ENCODE measurements at places on chromosomes 3 and 15. TPM values are rescaled to one million over a fixed set of nuclear protein-coding genes. Genes with fewer than 3 reads are reported as not detected.

Gene GNB5
- total RNA-seq: 58.7 TPM

Gene DAPK2
- total RNA-seq: 10.2 TPM

Gene NEO1
- 7.5 TPM for total RNA-seq

Gene DPPA2
- total RNA-seq: not detected

Gene EPHA6
- total RNA-seq: 0.57 TPM

Gene SLC28A2
- 0.23 TPM for total RNA-seq

Gene TRAIP
- 18.5 TPM for total RNA-seq

Gene CTXN2
- total RNA-seq: 0.05 TPM

Gene GP9
- total RNA-seq: not detected

Gene KNSTRN
- 74.6 TPM for total RNA-seq

Data from Panc1 (cell line).